Type B pancreatic cell (in vitro differentiated cells): ENCODE measurements at places on chromosomes 1 and 21. TPM values are rescaled to one million over a fixed set of nuclear protein-coding genes. Genes with fewer than 3 reads are reported as not detected.

DNA sequence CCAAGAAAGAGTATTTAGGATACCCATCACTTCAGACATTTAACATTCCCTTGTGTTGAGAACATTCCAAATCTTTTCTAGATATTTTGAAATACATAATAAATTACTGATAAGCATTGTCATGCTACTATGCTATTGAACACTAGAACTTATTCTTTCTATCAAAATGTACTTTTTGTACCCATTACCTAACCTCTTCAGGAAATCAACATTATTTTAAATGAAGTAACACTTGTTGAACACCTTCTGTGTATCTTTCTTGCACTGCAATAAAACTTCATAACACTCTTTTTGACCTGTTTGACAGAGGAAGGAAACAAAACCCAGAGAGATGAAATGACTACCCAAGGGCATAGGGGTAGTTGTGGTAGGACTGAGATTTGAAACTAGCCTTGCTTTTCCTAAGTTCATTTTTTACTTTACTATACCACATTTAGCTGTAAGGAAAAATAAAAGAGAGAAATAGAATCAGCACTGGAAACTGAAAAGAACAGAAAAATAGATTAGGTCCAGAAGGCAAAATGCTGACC is 99.4 kb downstream of the UCHL5 start:
- no peak for DNase-seq

Gene LRRC47
- total RNA-seq, result 53.5 and 56.5 TPM in 2 replicates

- no peak for DNase-seq
Observed at GRCh38 chr1:34131396-34132160, 33.5 kb downstream of the CSMD2 start.

DNA sequence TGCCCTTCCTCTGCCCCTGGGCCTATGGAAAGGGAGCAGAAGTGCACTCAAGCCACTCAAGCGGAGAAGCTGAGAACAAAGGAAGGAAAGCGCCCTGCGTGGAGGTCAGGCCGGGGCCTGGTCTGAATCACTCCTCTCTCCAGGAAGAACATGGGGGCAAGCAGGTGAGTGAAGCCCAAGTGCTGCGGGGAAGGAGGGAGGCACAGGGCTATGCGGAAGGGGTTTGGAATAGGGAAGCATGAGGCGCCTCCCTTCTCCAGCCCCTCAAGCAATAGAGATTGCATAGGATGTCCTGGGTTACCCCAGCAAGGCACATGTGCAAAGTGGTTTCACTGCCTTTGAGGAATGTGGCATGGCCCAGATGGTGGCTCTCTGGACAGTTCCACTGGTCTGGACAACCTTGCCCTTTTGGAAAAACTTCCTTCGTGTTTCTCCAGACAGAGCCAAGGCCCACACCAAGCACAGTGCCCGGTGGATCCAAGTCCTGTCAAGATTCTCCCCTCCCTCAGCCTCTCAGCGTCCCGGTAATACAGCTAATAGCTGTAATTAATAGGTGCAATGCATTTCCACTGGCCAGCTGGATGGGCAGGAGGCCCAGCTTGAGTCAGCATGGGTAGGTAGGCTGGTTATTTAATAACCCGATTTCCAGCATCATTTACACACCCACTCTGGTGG is 13.7 kb downstream of the BLACAT1 start:
- DNase-seq, result no peak

DNA sequence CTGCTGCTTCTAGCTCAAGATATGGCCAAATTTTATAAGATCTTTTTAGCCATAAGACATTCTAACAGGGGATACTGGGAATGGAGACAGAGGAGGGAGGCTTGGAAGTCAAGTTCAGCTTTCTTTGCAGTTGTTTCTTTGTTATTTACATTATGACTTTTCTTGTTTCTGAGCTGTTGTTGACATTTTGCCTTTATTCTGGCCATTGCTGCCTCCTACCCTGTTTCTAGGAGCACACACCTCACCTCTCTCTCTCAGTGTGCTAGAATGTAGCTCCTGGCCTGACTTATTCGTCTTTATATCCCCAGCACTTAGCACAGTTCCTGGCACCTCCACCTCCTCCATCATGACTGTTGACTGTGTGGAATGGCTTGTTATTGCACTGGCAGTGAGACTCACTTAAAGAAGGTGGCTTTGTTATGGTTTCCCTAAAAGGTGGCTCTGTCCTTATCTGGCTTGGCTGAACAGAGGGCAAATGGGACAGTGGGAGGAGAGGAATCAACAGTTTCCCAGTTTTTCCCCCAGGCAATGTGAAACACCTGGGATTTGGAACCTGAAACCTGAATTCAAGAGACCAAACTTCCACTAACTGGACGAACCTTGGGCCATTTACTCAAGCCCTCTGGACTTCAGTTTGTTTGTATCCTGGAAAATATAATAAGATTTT is 76.1 kb upstream of the PPP2R5A start:
- DNase-seq, result no peak
